Thoracic aorta (tissue), 2 donors: ENCODE measurements at places on chromosomes 6 and 20. TPM values are rescaled to one million over a fixed set of nuclear protein-coding genes. Genes with fewer than 3 reads are reported as not detected.
A peak's percentile ranks its signal among the peaks of the same experiment; 100 is the strongest.

DNA sequence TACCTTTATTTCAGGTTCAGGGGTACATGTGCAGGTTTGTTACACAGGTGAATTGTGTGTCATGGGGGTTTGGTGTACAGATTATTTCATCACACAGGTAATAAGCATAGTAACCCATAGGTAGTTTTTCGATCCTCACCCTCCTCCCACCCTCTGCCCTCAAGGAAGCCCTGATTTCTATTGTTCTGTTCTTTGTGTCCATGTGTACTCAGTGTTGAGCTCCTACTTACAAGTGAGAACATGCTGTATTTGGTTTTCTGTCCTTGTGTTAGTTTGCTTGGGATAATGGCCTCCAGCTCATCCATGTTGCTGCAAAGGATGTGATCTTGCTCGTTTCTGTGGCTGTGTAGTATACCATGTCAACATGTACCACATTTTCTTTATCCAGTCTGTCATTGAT lies 66.0 kb downstream of the STK4 start:
- no peak for DNase-seq

- no peak for DNase-seq
Measured at GRCh38 chr6:37516920-37517405, 17.3 kb upstream of the CCDC167 start.

SIGLEC1 gene
- 45.5 TPM for total RNA-seq

DNA sequence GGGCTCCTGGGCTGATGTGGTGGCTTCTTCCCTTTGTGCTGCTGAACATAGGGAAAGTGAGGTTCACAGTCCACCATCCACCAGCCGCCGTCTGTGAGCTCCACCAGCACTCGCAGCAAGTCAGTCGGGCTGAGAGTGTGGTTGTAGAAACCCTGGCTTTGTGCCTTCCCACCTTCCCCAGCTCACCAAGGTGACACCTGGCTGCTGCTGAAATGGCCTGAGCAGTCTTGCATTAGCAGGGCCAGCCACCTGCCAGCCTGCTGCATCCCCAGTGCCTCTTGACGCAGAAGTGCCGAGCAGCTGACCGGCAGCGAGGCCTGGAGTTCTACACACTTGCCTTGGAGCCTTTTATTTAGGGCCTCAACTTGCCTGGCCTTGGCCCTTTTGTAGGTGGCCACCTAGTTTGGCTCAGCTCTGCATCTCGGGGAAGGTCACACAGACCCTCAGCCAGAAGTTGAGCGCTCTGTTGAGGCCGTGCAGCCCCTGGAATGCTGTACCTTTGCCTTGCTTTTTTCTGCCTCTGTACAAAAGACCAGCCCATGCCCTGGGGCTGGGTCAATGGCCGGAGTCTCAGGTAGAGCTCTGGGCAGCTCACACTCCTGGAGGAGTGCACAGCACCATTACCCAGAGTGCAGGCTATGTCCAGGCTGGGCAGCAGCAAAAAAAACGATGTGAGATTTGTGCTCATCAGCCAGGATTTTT lies 76.5 kb downstream of the PTPN1 start:
- DNase-seq = no peak

PKIB gene
- total RNA-seq = 0.81 TPM

EFCAB8 gene
- total RNA-seq = 1.5 TPM

DNA sequence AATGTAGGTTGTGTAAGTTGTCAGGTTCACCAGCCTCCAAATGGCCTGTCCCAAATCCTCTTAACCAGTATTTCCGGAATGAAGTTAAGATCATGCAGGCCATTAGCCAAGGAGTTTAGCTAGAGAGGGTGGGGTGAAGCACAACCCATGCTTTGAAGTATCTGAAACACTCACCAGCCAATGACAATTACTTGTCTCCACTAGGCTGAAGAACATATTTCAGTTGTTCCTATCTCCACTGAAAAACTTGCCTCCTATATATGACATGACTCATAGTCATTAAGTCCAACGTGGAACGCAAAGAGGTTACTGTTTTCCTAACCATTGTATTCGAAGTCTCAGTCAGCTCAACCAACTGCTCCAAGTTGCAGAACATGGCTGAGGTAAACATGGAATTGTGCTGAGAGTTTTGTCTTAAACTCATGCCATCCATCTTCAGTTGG lies 37.4 kb upstream of the TNFAIP3 start:
- no peak for DNase-seq

DNA sequence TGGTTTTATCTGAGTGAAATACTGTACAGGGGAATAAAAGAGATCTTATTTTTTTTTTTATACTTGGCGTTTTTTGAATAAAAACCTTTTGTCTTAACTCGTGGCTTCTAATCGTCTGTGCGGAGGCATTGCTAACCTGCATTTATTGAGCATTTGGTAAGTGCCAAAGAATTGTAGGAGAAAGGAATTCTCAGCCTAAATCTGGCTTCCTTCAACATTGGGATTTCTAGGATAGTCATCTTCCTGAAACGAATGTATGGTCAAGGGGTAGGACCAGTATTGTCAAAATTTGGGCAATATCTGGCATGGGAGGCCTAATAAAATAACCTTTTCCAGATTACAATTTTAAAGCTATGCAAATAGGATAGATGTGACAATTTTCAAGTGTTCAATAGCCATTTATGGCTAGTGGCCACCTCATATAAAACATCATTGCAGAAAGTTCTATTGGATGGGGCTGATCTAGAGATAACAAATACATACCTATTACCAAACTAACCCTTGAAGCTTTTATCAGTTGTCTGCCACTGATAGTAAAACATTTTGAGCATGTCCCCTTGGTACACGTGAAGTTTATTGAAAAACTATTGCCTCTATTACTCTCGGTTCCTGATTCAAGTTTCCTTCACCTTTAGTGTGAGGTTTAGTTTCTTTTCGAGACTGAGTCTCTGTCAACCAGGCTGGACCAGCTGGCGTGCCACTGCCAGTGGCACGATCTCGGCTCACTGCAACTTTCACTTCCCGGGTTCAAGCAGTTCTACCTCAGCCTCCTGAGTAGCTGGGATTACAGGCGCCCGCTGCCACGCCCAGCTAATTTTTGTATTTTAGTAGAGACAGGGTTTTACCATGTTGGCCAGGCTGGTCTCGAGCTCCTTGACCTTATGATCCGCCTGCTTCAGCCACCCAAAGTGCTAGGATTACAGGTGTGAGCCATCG lies 5.6 kb downstream of the PIM1 start:
- no peak for DNase-seq

CSNK2A1 gene
- total RNA-seq = 90.7 TPM

DNA sequence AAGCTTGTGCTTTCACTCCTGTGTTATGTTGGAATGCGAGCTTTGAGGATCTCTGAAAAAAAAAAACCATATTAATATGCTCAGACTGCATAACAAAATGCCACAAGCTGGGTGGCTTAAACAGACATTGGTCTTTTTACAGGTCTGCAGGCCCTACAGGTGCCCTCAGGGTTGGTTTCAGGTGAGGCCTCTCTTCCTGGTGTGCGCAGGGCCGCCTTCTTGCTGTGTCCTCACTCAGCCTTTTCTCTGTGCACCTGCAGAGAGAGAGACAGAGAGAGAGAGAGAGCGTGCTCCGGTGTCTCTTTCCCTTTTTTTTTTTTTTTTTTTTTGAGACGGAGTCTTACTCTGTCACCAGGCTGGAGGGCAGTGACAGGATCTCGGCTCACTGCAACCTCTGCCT lies 114.1 kb upstream of the SNX9 start:
- DNase-seq = no peak

DOK5 gene
- 21.7 TPM for total RNA-seq

GRCh38 chr6:154763650-154764049 lies 30.4 kb downstream of the SCAF8 start:
- no peak for DNase-seq

ECT2L gene
- not detected for total RNA-seq

GPLD1 gene
- 22.3 TPM for total RNA-seq

EPPIN gene
- total RNA-seq = not detected

PPP1R16B gene
- total RNA-seq = 7.3 TPM

JAG1 gene
- total RNA-seq = 237 TPM

- DNase-seq = peak; percentile 45
Measured at GRCh38 chr6:35017411-35018181, 123.5 kb downstream of the TCP11 start.

DNA sequence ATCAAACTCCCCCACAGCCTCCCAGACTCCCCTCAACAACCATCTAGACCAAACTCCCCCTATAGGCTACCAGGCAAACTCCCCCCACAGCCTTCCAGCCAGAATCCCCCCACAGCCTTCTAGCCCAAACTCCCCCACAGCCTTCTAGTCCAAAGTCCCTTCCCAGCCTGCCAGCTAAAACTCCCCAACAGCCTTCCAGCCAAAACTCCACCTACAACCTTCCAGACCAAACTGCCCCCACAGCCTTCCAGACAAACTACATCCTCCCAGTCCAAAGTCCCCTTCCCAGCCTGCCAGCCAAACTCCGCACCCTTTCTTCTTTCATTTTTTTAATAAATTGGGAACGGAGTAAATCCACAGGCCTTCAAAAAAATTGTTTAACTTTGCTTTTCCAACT lies 37.4 kb upstream of the SYNDIG1 start:
- no peak for DNase-seq

DNA sequence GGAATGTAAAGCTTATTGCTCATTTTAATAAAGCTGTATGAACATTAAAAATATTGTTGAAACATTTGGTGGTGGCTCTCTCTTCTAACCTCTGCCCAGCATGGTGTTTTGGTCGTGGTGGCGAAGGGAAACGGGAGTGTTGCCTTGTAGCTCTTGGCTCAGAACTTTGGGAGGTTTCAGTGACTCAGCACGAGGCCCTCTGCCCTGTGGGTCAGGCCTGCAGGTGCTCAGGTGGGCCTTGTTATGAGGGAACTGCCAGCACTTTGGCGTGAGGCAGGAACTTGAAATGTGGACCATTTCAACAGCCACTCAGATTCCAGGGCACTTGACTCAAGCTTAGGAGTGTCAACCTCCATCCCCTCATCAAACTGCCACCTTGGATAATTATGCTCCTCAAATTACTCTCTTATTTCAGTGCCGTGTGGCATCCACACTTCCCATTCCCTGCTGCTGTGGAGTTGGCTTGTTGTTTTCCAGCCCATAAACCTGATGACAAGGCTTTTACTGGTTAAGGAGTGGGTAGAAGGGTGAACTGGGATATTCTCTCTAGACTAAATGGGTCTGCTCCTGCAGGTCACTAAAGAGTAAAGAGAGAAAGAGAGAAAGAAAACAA lies 36.3 kb downstream of the PRDM1 start:
- DNase-seq = no peak

PTCRA gene
- total RNA-seq = not detected

GRCh38 chr6:79646006-79646405 lies 14.9 kb downstream of the SH3BGRL2 start:
- no peak for DNase-seq

- no peak for DNase-seq
Measured at GRCh38 chr20:38630727-38631126, 29.1 kb downstream of the ARHGAP40 start.

RBM24 gene
- 7.9 TPM for total RNA-seq

LPA gene
- not detected for total RNA-seq

DNA sequence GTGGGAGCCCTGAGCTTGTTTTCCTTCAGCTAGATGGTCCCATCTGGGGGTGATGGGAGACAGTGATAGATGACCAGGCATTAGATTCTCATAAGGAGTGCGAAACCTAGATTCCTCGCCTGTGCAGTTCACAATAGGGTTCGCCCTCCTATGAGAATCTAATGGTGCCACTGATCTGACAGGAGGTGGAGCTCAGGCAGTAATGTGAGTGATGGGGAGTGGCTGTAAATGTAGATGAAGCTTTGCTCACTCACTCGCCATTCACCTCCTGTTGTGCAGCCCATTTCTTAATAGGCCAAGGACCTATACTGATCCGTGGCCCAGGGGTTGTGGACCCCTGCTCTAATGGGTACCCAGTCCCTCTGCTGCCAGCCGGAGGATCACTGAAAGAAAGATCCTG lies 20.7 kb upstream of the KCNB1 start:
- no peak for DNase-seq

GRCh38 chr6:23523771-23524170 lies 602.2 kb upstream of the NRSN1 start:
- DNase-seq = no peak

- no peak for DNase-seq
Measured at GRCh38 chr20:2890742-2891141, 17.5 kb downstream of the PTPRA start.

DNA sequence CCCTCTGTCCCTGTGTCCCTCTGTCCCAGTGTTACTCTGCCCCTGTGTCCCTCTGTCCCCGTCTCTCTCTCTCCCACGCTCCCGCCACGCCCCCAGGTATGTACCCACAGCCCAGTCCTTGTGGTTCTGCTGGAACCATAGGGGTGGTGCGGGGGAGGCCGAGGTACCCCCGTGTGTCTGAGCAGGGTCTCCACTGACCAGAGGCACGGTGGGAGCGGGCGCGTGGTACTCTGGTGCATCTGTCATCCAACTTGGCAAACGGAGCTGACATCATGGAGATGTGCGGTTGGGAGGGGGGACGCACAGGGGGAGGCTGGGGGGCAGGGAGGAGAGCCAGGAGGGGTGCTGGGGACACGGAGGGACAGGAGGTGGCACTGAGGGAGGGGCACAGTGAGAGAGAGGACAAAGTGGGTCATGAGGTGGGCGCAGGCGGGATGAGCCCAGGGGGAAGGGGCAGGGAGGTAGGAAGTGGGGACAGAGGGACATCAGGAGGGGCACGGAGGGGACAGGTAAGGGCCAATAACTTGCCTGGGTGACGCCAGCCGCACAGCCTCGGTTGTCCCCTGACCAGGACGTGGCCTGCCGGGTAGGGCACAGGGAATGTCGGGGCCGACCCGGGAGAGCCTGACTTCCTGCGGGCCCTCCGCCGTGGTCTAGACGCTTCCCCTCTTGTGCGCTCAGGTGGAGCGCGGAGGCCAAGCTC lies 163.6 kb upstream of the PDE10A start:
- no peak for DNase-seq

DNA sequence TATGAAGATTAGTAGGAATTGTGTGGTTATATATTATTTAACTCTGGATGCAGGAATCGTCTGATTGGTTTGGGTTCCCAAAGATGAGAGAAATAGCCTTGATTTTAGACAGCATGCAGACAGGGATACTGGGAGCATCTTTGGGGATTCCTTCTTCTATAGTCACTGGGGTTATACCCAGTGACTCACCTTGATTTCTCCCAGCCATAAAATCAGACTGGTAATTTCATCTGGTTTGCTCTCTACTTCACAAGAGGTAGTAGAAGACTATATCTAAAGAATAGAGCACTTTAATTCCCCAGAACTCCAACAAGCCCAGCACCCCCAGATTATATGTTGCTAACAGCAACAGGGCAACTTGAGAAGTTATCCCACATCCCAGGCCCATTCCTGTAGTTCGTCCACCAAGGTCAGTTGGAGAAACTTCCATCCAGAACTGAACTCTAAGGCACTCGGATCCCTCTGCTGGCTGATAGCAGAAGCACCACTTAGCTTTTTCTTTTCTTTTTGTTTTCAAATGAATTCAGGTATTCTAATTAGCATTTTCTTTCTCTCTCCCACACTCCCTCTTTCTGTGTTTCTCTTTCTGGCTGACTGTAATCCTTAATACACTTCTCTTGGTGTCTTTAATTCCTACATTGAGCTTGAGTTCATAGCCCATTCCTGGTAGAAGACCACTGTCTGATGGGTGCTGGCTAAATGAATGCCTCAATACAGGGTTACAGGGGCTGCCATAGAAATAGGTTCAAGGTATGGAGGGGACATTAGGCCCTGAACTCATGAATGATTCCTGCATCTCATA lies 20.4 kb upstream of the EFHC1 start:
- no peak for DNase-seq
